ENCODE measurements at places on chromosomes 12 and 14.

- no peak for DNase-seq
These were observed 294.6 kb downstream of the FLRT2 start for GRCh38 chr14:85824526-85824925.

- DNase-seq: no peak
These were observed 73.1 kb downstream of the DERA start for GRCh38 chr12:15984097-15984800.

DNA sequence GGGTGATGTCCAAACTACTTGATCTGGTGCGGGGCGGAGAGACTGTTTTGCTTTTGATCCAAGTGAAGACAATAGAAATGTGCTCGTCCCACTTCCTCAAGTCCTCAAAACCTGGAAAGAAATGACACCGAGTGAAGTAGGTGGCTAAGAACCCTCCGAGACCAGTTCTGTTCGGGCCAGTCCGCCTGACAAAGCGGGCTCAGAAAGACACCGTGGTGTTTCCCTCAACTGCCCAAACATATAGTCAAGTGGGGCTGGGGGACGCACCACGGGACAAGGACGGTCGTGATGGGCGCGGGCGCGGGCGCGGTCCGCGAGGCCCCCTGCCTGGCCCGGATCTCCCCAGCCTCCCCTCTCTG lies 1.6 kb downstream of the PHLDA1 start:
- DNase-seq: no peak

GRCh38 chr12:122975790-122976647 lies 975 bp downstream of the OGFOD2 start:
- DNase-seq: no peak

GRCh38 chr12:125097427-125097826 lies 32.2 kb downstream of the AACS start:
- DNase-seq: no peak
